ENCODE measurements at places on chromosomes 1 and 21. TPM values are rescaled to one million over a fixed set of nuclear protein-coding genes. Genes with fewer than 3 reads are reported as not detected.

The SLC9C2 gene
- 0.16 TPM for total RNA-seq

DNA sequence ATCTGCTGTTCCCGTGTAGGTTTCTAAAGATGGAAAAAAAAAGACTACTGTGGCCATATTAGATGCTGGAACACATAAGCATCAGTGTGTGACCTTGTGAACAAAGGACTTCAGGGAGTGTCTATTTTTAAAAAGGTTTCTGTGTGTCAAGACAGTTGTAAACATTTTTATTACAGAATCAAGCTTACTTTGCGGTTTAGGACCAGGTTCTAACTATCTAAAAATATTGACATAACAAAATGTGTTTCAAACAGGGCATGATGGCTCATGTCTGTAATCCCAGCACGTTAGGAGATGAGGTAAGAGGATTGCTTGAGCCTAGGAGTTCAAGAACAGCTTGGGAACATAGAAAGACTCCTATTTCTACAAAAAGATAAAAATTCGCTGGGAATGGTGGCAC lies 7.1 kb upstream of the DDI2 start:
- DNase-seq, result no peak

DNA sequence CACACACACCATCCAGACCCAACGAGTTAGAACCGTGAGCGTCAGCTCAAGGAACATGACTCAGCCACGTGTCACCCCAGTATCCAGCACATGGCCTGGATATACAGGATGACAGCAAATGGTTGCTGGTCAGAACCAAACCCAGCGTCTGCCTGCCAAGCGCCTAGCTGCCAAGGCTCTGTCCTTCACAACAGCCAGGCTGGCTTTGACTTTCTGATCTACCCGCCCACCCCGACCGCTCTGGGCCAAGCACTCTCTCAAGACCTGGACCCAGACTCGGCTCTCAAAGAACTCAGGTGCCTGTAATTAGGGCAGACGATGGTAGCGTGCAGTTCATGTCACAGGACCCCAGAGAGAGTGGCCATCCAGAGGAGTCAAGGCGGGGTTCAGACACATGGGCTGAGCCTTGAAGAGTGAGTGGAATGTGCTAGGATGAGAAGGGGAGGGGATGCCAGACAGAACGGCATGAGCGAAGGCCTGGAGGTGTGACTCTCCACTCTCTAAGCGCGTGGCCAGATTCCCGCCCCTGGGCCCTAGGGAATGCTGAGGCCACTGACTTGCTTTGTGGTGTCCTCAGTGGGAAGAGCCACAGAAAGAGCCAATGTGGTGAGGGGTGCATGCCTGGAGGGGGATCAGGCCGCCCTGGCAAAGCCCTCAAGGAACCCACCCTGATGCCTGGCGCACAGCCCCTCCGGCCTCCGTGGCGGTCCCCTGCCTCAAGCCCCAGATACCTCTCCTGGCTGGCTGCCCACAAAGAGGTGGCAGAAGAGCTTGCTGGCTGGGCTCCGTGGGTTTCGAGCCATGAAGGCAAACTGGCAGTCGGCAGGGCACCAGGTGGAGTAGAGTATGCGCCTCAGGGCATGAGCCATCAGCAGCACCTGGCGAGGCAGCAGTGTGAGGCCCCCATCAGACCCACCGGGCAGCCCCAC lies 7.0 kb downstream of the SH2D5 start:
- DNase-seq, result peak; percentile 87

DNA sequence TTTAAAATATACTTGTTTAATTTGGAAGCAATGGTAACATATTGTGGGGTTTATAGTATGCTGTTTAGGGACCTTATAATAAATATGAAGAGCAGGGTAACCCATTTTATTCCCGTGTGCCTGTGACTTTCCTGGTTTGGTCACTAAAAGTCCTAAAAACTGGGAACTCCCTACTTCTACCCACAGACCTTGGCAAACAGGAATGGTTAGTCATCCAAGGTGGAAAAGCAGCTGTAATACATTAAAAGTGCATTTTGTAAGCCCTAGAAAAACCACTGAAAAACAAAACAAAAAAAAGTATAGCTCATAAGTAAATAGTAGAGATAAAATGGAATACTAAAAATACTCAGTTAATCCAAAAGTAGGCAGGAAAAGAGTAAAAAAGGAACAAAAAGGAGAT lies 538.9 kb downstream of the LMO4 start:
- DNase-seq, result no peak

DNA sequence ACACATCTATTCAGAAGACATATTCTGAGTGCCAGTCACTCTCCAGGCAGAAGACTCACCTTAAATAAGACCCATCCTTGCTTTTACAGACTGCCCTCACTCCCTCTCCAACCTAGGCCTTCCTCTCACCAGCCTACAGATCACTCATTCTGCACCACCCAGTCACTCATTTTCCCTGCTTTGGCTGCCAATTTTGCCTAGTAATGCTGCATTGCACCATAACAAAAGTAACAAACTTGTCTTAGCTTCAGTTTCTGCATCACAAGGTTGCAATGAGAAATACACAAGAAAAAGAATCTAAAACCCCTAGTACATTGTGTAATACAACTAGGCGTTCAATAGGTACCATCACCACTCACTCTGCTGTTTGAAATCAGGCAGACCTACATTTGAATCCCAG lies 292.4 kb downstream of the PLPP3 start:
- DNase-seq, result no peak

GRCh38 chr1:225945564-225945963 lies 4.5 kb upstream of the LEFTY2 start:
- no peak for DNase-seq
